ENCODE measurements at places on chromosomes 5 and 9.

DNA sequence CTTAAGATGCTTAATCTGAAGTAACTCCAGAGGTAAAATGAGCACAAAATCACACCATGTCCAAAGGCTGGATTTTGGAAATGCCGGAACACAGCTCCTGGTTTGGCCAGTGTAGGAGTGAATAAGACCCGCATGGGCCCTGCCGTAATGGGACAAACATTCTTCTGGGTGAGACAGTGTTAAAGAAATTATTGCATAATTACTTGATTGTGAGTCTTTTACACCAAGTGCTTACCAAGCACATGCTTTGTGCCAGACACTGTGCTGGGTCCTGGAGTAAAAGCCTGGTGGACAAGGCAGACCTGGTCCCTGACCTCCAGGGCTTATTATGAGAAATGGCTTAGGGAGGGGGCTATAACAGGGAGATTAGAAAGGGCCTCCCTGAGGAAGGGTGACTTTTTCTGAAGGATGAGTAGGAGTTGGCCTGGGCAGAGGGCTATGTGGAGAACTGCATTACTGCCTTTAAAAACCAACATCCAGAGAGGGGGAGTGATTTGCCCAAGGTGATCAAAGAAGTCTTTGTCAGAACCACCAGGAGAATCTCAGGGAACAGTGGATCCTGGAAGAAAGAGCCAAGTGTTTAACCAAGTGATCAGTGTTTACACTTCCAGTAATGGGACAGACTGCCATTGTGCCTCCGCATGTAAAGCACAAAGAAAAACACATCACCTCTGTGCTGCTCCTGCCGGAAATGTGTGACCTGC lies 3.5 kb downstream of the PDE6A start:
- DNase-seq, result peak; percentile 99

- DNase-seq, result no peak
Observed at GRCh38 chr5:66704790-66705425, 108.7 kb downstream of the MAST4 start.

DNA sequence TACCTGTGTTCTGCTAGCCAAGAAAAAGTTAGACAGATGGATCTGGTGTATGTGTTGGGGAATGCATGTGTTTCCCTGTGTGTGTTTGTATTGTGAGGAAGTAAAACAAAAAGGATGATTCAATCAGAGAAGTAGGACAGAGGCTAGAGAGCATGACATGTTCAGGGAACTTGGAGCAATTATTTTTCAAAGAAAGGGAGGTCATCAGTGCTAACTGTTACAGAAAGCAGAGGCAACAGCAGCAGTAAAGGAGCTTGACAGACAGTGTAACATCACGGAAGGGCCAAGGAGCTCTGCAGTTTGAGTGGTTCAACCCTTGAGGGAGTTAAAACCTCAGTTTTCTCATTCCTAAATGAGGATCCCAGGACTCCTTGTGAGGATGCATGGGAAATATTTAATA lies 13.2 kb downstream of the SPINK1 start:
- no peak for DNase-seq

DNA sequence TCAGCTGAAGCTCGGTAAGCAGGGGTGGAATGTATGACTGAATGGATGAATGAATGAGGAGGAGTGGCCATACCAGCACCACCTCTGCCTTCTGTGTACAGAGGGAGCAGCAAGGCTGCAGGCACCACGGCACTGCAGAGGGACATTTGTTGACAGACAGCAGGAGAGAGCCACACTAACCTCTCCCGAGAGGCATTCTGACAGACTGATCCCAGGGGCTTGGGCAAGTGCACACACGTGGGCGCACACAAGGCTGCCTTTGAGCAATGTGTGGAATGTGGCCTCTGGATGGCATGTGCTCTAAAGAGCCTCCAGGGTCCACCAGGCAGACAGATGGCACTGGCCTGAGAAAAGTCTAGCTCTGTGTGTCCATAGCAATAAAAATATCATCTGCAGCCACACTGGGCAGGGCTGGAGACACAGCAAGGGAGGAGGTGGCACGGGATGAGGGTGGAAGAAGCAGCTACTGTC lies 111.8 kb downstream of the ACTL7B start:
- DNase-seq, result peak; percentile 78

- DNase-seq, result no peak
Observed at GRCh38 chr5:14850419-14851049, 21.0 kb downstream of the ANKH start.

DNA sequence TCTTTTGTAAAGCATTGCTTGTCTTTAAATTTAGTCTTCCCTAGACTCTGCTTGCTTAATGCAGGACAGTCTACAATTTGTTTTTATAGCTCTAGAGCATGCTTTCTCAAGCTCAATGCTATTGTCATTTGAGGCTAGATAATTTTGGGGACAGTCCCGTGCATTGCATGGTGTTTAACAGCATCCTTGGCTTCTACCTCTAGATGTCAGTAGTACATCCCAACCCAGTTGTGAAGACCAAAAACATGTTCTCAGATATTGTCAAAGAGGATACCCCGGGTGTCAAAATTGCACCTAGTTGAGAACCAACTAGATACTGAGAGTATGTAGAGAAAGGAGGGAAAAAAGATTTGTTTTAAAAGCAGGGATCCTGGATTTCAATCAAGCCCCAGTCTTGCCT lies 277.5 kb downstream of the CEMIP2 start:
- peak; percentile 48 for DNase-seq

All from SK-MEL-5 (cell line).